ENCODE measurements at places on chromosomes 7 and 10. TPM values are rescaled to one million over a fixed set of nuclear protein-coding genes. Genes with fewer than 3 reads are reported as not detected.

GRCh38 chr7:4240520-4241303 is 441.4 kb upstream of the FOXK1 start:
- no peak for DNase-seq

DNA sequence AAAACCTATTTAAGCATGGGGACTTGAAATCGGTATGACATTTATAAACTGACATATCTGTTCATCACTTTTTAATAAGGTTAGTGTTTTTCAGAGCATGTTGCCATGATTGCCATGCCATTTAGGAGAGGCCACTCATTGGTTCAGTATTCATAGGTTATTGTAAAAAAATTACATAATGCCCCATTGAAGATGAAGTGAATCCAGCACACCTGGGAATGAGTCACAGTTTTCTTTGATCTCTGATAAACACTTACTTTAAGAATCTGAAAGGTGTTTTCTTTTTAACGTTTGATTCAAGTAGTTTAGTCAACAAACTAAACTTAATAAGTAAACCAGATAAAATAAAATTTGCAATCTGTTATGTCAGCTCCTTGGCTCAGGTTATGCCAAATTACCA is 278.3 kb downstream of the ARL4A start:
- DNase-seq = no peak

Gene SRGN
- 996 TPM for total RNA-seq

Gene CPED1
- not detected for total RNA-seq

Measured in activated CD4-positive, alpha-beta T cell treated with anti-CD3 and anti-CD28 coated beads, Interleukin-2, amount 10 ng/mL, durations not matched to agents 24 days and 14 days (primary cell).